ENCODE measurements at places on chromosomes 7 and 10.

DNA sequence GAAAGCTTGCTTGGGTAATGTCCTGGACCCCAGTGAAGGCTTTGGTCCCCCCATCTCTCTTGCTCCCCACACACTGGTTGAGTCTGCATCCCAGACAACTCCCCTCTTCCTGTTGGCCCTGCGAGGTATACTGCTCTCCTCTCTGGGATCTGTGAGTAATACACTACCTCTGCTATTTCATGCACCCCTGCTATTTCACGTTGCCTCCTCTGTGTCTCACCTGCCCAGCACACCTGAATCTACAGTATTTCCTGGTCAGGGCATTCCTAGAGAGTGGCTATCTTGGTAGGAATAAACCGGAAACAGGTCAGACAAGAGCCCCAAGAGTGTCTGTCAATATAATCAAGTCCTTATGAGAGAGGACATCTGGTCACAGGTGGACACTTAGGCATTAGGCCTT is 114.3 kb upstream of the ODAD2 start:
- no peaks in the 10 kb centered on the region for H3K27me3 ChIP-seq
- DNase-seq = no peak
- H3K4me3 ChIP-seq = no peak overlapping the region
- H3K36me3 ChIP-seq = no peaks in the 10 kb centered on the region

DNA sequence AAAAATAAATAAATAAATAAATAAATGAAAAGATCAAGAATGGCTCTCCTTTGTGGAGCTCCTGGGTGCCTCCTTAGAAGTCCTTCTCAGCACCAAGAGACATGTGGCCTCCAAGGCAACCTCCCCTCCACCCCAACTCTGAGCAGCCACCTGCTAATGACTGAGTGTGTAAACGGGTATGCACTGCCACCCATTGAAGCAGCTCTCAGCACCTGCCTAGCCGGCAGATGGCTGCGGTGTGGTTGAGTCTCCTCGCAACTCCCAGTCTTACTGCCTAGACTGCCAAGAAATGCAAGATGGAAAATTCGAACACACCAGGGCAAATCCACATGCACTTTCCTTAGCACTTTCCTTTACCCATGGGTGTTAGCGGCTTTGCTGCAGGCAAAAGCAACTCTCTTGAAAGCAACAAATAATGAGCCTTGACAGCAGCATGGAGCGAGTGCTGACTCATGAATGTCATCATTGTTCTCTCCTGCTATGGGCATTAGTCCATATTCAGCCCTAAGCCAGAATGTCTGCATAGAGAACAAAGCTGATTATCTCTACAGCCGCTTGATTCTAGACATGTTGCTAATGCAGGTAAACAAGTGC is 913.9 kb upstream of the AUTS2 start:
- H3K36me3 ChIP-seq = no peaks in the 10 kb centered on the region
- no peaks in the 10 kb centered on the region for H3K4me1 ChIP-seq
- no peaks in the 10 kb centered on the region for H3K27me3 ChIP-seq

- H3K27me3 ChIP-seq = no peaks in the 10 kb centered on the region
- no peak overlapping the region for H3K4me3 ChIP-seq
- no peak overlapping the region for H3K27ac ChIP-seq
- H3K4me1 ChIP-seq = no peaks in the 10 kb centered on the region
- DNase-seq = no peak
Measured at GRCh38 chr10:86353506-86354485, 12.8 kb downstream of the GRID1 start.

DNA sequence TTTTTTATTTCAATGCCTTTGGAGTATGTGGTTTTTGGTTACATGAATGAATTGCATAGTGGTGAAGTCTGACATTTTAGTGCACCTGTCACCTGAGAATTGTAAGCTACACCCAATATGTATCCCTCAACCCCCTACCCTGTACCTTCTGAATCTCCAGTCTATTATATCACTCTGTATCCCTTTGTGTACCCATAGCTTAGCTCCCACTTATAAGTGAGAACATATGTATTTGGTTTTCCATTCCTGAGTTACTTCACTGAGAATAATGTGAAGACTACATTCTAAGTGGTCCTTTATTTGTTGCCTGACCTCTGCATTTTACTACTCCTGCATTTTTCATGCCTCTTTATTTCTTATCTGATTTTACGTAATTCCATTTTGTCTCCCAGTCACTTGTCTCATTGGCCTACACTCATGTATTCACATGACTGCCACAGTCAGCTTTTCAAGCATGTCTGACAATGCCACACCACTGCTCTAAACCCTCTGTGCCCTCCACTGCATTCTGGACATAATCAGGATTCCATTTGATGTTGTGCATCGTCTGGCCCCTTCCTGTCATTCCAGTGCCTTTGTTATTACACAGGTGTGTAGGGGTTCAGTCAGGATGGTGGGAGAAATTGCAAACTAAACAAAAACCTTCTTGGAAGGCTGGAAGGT is 1325.5 kb downstream of the XPNPEP1 start:
- no peak for DNase-seq
- no peak overlapping the region for H3K4me3 ChIP-seq
- H3K27me3 ChIP-seq = no peaks in the 10 kb centered on the region
- H3K4me1 ChIP-seq = no peaks in the 10 kb centered on the region
- no peak overlapping the region for H3K27ac ChIP-seq
- H3K36me3 ChIP-seq = no peaks in the 10 kb centered on the region

- H3K27me3 ChIP-seq = no peaks in the 10 kb centered on the region
- peak overlapping the region; percentile 92 for H3K27ac ChIP-seq
- peaks cover 36% of the 10 kb centered on the region for H3K4me1 ChIP-seq
- H3K4me3 ChIP-seq = no peak overlapping the region
Measured at GRCh38 chr10:44990965-44991364, 9.8 kb upstream of the ZNF22 start.

DNA sequence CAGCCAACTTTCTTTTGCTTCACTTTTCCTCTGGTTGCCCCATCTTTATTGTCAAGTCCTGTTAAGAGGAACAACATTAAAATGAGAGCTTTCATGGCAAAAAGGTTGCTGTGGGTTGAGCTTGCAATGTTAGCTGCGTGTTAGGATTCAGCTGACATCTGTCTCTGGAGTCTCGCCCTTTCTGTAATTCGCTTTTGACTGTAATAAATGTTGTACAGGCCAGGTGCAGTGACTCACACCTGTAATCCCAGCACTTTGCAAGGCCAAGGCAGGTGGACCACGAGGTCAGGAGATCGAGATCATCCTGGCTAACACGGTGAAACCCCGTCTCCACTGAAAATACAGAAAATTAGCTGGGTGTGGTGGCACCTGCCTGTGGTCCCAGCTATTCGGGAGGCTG is 24.1 kb downstream of the MNX1 start:
- peak; percentile 25 for DNase-seq
- no peak overlapping the region for H3K4me3 ChIP-seq
- H3K4me1 ChIP-seq = peaks cover 5% of the 10 kb centered on the region
- H3K27ac ChIP-seq = no peak overlapping the region
- H3K27me3 ChIP-seq = no peaks in the 10 kb centered on the region

GRCh38 chr7:43954524-43955228 is 28.4 kb downstream of the UBE2D4 start:
- no peak overlapping the region for H3K27ac ChIP-seq
- no peak overlapping the region for H3K4me3 ChIP-seq
- H3K27me3 ChIP-seq = no peaks in the 10 kb centered on the region
- H3K36me3 ChIP-seq = peaks cover 30% of the 10 kb centered on the region

- H3K27ac ChIP-seq = no peak overlapping the region
- no peaks in the 10 kb centered on the region for H3K27me3 ChIP-seq
- H3K4me1 ChIP-seq = peaks cover 81% of the 10 kb centered on the region
- no peak for DNase-seq
- H3K36me3 ChIP-seq = no peaks in the 10 kb centered on the region
Measured at GRCh38 chr10:614790-615582, 74.5 kb downstream of the DIP2C start.

GRCh38 chr10:3622845-3623621 is 162.0 kb downstream of the KLF6 start:
- no peak overlapping the region for H3K4me3 ChIP-seq
- H3K36me3 ChIP-seq = no peaks in the 10 kb centered on the region
- DNase-seq = no peak
- H3K4me1 ChIP-seq = peaks cover 18% of the 10 kb centered on the region
- H3K27ac ChIP-seq = no peak overlapping the region
- no peaks in the 10 kb centered on the region for H3K27me3 ChIP-seq

DNA sequence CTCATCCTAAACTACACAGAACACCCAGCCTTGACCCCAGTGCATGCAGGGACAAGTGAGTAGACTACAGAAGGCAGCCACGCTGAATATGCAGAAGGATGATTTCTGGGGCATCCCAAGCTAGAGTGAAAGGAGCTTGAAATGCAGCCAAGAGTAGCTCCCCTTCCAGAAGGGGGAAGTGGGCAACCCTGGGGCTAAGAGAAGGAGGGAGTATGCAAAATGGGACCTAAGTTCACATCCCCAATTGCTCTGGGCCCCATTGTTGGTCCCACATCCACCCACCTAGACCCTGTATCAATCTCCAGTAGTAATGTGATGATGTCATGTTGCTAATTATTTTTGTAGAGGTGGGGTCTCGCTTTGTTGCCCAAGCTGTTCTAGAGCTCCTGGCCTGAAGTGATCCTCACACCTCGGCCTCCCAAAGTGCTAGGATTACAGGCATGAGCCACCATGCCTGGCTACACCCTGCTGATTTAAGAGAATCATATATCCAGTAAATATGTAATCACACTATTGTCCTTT is 5.6 kb upstream of the PSTK start:
- no peak overlapping the region for H3K27ac ChIP-seq
- H3K4me3 ChIP-seq = no peak overlapping the region
- DNase-seq = no peak
- H3K27me3 ChIP-seq = no peaks in the 10 kb centered on the region
- H3K36me3 ChIP-seq = no peaks in the 10 kb centered on the region

DNA sequence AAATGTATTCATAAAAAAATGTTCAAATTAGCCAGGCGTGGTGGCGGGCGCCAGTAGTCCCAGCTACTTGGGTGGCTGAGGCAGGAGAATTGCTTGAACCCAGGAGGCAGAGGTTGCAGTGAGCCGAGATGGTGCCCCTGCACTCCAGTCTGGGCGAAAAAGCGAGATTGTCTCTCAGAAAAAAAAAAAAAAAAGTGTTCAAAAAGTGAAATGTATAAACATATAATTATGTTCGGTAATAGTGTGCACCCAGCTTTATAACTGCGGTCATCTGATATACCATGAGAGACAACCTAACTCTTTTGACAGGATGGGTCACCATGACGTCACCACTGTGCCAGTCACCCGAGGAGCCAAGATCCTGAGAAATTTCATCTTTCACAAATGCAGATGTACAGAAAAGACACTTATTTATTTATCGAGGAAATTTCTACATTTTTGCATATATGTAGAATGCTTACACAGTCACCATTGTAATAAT is 594 bp upstream of the RP9 start:
- no peak for DNase-seq
- H3K27me3 ChIP-seq = no peaks in the 10 kb centered on the region
- H3K4me1 ChIP-seq = peaks cover 45% of the 10 kb centered on the region
- no peaks in the 10 kb centered on the region for H3K36me3 ChIP-seq
- peak overlapping the region; percentile 94 for H3K4me3 ChIP-seq

GRCh38 chr7:156722043-156722826 is 81.7 kb downstream of the RNF32 start:
- no peak overlapping the region for H3K27ac ChIP-seq
- peaks cover 6% of the 10 kb centered on the region for H3K36me3 ChIP-seq
- no peaks in the 10 kb centered on the region for H3K27me3 ChIP-seq
- DNase-seq = no peak

- no peaks in the 10 kb centered on the region for H3K27me3 ChIP-seq
- DNase-seq = no peak
- H3K4me3 ChIP-seq = no peak overlapping the region
- no peaks in the 10 kb centered on the region for H3K4me1 ChIP-seq
- H3K36me3 ChIP-seq = no peaks in the 10 kb centered on the region
Measured at GRCh38 chr10:53361281-53361680, 588.7 kb upstream of the MBL2 start.

DNA sequence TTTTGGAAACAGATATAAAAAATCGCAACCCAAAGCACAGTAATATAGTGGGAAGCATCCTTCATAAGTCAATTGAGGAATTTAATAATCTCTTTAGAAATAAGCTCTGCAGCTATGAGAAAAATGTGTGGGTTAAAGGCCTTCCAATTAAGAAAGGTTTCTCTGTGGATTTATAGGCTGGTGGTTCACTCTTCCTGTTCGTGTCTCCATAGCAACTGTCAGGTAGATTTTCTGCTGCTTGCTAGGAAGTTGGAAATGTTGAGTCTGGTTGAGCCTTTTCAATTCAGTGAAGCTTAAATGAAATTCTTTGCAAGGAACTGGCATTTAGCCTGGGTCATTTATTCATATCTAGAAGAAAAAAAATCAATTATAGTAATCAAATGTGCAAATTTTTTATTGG is 652.8 kb upstream of the CELF2 start:
- DNase-seq = no peak
- no peaks in the 10 kb centered on the region for H3K27me3 ChIP-seq
- H3K4me1 ChIP-seq = no peaks in the 10 kb centered on the region
- H3K27ac ChIP-seq = no peak overlapping the region
- no peaks in the 10 kb centered on the region for H3K36me3 ChIP-seq
- H3K4me3 ChIP-seq = no peak overlapping the region

DNA sequence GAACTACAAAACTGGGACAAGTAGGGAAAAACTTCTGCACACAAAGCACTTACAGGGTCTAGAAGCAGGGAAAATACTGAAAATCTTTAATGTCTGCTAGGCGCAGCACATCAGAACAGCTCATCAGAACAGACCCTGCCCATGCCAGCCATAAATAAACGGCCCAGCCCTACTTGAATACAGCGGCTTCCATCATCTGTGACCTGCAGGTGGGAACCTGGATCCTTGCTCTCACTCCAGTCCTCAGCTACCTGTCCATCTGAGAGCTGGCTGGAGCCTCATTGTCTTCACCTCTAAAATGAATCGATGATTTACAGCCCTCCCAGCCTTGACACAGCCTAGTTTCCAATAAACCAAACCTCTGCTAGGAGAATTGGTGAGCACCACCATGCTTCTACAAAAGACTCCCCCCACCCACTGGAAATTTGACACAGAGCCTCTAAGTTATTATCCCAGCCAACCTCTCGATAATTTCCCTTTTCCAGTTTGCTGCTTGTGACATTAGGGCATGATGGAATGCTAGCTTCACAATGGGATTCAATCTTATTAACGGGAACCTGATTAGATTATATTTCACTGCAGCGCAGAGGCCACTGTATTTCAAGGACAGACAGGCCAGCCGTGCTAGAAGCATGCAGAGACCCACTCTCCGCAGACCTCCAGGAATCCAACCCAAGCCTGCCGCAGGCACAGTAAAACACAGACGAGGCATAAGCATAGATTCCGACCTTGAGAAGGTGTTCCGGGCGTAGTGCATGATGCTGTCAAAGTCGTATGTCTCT is 61.6 kb upstream of the OPALIN start:
- DNase-seq = no peak
- no peak overlapping the region for H3K27ac ChIP-seq
- H3K4me3 ChIP-seq = no peak overlapping the region
- no peaks in the 10 kb centered on the region for H3K36me3 ChIP-seq
- H3K4me1 ChIP-seq = peaks cover 16% of the 10 kb centered on the region

All from vagina (tissue), 2 donors.